ENCODE measurements at places on chromosomes 16 and 17.
A peak's percentile ranks its signal among the peaks of the same experiment; 100 is the strongest.

DNA sequence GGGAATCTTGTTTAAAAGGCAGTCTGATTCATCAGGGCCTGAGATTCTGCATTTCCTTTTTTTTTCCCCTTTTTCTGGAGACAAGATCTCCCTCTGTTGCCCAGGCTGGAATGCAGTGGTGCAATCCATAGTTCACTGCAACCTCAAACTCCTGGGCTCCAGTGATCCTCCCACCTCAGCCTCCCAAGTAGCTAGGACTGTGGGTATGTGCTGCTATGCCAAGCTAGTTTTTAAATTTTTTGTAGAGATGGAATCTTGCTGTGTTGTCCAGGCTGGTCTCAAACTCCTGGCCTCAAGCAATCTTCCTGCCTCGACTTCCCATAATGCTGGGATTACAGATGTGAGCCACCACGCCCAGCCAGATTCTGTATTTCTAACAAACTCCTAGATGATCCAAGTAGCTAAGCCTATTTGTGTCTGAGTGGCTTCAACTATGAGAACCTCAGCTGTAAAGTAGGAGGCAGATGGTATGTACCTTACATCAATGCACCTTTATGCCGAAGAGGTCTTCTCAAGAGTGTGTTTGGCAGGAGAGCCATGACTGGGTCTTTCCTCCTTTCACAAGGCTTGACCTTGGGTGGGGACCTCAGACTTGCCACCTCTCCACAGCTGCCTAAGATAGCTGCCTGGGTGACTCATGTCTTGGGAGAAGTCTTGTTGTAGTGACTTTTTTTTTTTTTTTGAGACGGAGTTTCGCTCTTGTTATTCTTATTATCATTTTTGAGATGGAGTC, 10.9 kb downstream of the LDAF1 start:
- DNase-seq, result no peak

GRCh38 chr17:21523497-21524210, 147.5 kb downstream of the KCNJ12 start:
- DNase-seq, result no peak

GRCh38 chr17:63841350-63842172, 924 bp downstream of the SMARCD2 start:
- DNase-seq, result no peak

DNA sequence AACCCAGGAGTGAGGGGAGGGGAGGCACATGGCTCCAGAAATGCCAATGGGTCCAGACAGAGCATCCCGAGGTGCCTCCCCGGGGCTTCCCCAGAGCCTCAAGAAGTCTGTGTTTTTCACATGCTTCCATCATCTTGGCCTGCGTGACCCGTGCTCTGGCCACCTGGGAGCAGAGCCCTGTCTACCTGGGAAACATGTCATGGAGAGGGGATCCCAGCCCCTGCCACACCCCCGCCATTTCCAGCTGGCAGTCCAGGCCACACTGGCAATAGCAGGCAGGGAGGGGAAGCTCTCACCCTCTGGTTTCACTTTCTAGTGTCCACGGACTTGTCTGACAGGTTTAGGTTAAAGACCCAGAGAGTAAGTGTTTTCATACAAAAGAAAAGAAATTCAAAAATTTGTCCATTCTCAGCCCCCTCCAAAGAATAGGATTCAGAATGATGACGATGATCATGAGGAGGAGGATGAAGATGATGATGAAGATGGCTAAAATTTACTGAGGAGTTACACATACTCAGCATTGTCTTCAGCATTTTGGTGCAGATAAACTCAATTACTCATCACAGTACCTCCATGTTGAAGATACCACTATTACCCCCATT, 9.0 kb downstream of the SMIM5 start:
- DNase-seq, result no peak

- no peak for DNase-seq
Measured at GRCh38 chr16:25040543-25040942, 25.4 kb upstream of the ARHGAP17 start.

DNA sequence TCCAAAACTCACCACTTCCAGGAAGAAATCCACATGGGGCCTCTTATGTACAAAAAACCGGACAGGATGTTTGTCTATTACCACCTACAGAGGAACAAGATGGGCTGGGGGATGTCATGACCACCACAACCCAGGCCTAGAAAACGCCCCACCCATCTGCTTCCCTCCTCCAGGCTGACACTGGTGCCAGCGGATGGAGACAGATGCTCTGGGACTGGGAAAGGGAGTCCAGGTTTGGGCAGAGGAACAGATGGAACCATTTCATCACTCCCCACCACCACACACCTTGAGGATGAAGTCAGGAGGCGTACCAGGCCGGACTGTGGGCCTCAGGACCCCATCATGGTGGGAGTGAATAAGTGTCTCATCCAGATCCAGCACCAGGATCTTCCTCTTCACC, 4.5 kb upstream of the GABARAP start:
- DNase-seq, result no peak

DNA sequence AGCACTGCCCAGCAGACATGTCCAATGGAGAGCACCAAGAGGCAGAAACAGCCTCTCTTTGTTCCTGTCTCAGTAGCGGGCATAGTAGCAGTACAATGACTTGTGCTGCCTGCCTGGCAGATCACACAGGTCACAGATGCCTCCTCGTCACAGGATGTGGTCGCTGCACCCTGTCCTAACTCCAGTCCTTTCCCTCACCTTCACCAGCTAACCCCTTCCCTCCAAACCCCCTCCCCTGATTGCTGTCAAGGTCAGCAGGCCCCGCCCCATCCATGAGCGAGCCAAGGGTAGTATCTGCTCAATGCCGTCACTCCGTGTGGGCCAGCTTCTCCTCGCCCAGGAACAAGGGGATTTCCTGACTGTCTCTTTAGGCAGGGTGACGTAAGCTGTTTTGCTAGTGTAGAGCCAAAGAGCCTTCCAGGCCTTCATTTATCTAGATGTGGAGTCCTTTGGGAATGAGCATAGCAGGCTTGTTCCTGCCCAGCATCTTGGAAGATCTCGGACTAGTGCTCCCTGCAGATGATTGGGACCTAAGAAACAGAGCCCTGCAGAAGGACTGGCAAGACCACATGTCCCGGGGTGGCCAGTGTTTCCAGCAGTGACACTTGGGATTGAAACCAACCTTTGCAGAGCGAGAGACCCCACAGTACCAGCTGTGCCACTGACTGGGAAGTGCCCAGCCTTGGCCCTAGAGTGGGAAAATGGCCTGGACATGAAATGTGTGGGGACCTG, 75.9 kb upstream of the TNRC6C start:
- DNase-seq, result peak; percentile 18

- DNase-seq, result no peak
Measured at GRCh38 chr17:50319306-50320004, 26.5 kb upstream of the XYLT2 start.

- no peak for DNase-seq
Measured at GRCh38 chr16:28830531-28830930, 7.7 kb downstream of the ATXN2L start.

DNA sequence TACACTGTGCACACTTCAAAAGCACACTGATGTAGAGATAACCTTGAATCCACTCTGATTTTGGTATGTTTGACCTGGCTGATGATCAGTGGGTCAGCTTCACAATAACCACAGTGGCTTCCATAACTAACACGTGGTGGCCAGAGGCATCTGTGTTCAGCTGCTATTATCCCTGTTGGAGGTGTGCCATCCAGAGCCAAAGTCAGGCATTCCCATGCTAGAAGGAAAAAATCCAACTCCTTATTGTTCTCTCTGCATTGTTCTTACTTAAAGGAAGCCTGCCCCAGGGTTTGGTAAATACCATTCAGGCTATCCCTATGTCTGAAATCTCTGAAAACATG, 127.3 kb upstream of the MON1B start:
- DNase-seq, result no peak

DNA sequence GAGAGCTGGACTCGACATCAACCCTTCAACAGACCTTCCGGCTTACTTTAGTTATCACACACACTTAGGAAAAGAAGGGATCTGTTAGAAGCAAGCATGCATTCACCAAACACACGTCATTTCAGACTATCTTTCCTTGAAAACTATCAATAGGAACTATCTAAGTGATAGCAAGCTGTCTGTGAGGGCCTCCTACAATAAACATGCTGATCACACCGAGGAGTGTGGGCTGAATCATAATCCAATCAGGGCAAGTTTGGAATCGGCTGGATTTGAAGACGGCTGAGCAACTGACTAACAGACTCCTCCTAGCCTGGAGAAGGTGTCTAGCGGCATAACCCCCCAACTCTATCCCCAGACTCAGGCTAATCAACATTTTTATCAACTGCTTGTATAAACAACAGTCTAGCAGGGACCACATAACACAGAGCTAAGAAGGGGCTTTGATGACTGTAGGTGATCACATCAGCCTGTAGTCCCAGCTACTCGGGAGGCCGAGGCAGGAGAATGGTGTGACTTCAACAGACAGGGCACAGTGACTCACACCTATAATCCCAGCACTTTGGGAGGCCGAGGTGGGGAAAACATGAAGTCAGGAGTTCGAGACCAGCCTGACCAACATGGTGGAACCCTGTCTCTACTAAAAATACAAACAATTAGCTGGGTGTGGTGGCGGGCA, 14.1 kb downstream of the NXN start:
- no peak for DNase-seq

- peak; percentile 69 for DNase-seq
Measured at GRCh38 chr16:75420987-75421819, 12.1 kb downstream of the CFDP1 start.

DNA sequence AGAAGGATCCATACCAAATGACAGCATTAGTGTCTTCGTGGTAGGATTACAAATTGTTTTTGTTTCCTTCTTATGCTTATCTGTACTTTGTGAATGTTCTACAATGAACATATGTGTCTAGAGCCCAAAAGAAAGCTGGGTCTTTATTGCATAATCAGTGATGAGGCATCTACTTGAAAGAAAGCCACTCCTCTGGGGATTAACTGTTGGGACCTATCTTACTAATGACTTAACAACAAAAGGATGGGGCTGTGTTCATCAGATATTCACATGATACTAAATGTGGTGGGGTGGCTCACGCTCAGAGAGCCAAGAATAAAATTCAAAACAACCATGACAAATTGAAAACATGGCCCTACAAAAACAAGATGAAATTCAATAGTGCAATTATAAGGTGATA, 160.2 kb downstream of the RGS9 start:
- no peak for DNase-seq

GRCh38 chr16:77843405-77843804, 55.0 kb downstream of the VAT1L start:
- no peak for DNase-seq

- no peak for DNase-seq
Measured at GRCh38 chr17:74460241-74460640, 6.2 kb upstream of the CD300A start.

DNA sequence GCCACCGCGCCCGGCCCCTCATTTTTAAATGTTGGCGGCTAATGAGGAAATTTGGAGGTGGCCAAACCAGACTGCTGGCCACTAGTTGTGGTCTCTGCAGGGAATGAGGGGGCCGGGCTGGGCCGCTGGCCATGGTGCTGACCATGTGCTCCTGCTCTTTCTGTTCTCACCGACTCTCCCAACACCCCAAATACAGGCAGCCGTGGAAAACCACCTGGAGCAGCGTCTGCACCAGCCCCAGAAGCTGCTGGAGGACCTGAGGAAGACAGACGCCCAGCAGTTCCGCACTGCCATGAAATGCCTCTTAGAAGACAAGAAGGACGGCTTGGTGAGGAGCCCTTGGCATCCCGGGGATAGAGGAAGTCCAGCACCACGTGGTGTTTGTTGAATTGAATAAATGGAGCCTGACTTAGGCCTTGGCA, 21.3 kb downstream of the OTOA start:
- no peak for DNase-seq

DNA sequence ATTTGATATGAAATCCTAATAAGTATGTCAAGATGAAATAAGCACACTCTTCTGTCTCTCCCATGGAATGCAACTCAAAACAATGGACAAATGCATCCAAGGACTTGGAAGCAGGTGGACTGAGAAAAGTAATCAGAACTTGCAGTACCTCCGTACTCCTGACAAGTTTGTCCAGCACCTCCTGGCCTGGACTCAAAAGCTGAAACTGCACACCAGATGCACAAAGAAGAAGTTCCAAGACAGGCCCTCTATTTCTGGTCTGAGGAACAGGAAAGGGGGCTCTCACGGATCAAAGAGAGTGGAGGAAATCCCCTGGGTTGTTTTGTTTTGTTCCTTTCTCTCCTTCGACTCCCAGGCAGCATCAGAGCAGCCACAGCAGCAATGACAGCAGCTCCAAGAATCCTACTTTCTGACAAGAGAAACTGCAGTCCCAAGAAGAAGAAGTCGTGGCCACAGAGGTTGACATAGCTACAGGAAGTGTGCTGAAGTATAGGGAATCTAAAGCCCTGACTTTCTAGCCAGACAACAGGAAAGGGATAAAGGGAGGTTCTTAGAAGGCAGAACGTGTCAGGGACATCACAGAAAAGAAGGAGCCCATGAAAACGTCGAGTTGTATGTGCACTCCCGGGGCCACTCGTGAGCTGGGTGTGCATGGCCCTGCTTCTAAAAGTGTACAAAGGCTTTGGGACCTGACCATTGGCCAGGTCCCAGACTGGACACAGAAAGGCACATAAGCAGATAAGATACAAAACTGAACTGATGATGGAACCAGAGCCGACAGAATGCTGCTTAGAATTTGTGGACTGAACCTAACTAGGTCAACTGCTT, 29.3 kb downstream of the AKAP10 start:
- no peak for DNase-seq
